ENCODE measurements at places on chromosomes 2 and 18.

- no peak for DNase-seq
These were observed 249.5 kb upstream of the TANK start for GRCh38 chr2:160910681-160911080.

DNA sequence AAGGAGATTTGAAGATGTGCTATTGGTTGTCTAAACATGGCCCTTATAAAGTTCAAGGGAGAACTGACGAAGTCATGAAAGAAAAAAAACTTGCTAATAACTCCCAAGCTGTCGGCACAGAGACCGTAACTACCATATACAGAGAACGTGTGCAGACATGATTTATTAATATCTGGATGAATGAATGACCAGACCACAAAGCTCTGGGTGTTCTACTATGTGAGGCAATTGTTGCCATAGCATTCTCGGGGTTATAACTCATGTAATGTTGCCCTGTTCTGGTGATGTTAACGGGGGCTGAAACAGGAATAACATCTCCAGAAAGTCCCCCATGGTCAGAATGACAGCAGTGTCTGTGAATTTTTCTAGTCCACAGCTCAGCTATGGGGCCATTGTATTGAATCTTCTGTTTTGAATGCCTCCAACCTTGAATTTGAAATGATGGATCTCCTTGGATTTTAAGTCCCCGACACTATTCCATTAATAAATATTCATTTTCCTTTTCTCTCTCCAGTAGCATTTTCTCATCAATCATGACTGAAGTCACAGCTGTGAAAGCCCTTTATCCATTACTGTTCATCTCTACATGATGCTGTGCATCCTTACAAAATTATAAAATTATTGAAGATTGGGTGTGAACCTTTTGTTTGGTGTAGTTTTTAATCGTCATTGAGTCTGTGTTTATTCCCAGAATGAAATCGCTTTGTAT is 483.4 kb upstream of the KLHL29 start:
- DNase-seq: no peak

- no peak for DNase-seq
These were observed 19.4 kb downstream of the TTC27 start for GRCh38 chr2:32647180-32647651.

DNA sequence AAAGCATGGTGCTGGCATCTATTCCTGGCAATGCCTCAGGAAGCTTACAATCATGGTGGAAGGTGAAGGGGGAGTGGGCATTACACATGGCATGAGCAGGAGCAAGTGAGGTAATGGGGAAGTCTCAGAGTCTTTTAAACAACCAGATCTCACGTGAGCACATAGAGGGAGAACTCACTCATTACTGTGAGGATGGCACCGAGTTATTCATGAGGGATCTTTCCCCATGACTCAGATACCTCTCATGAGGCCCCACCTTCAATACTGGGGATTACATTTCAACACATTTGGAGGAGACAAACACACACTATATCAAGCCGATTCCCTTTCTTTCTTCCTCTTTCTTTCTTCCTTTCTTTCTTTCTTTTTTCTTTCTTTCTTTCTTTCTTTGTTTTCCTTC is 47.9 kb upstream of the FANCL start:
- no peak for DNase-seq

DNA sequence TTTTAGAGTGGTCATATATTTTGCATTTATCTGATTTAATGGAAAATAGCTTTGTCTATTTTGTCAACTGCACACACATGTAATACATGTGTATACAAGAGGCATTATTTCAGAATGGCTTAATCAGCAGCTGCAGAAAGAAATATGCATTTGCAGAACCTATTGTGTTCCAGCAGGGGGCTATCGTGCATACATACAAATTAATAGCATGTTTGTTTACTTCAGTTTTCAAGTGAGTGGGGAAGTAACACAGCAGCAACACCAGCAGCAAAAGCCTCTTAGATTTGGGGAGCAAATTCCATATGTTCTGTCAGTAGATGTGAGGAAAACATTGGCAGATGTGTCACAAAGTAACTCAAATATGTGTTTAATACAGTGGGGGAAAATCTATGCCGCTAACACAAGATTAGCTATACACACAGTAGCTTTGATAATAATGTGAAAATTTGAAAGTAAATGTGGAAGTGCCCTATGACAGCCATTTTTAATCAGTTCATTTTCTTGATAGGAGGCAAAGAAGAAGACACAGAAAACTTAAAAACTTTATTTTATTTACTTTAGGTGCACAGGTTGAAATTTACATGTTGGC is 218.1 kb downstream of the WDR7 start:
- DNase-seq: peak; percentile 47

GRCh38 chr2:96556441-96557330 is 20.1 kb downstream of the ARID5A start:
- DNase-seq: no peak

DNA sequence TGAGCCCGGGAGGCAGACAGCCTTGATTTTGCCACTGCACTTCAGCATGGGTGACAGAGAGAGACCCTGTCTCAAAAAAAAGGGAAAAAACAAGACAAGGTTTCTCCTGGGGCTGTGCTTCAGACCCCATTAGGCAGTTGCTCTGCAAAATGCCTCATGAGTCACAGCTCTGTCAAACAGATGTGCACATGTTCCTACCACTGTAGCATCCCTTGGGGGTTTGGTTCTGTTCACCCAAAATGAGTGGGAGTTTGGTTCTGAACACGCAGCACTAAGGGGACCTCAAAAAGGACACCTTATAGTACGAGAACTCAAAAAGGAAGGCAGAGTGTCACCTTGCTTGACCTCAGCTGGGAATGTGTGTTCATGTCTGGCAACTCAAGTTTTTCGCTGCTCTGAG is 134.9 kb downstream of the RPIA start:
- DNase-seq: no peak

DNA sequence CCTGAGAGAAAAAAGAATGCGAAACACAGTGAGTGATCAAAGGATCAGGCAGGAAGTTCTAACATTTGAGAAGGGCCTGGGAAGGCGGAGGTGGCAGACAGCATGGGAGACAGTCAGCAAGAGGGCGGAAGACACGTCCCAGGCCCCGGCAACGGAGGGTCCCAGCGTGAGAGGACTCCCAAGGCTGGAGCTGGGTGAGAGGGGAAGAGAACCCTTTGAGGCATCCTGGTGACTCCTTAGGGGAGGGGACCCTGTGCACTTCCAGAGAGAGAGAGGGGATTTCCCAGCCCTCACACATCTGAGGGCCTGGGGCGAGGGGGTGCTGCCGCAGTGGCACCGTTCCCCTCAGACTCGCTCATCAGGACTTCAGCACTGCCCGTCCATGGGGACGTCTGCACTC is 133.4 kb downstream of the RTP5 start:
- no peak for DNase-seq

GRCh38 chr2:204574486-204574885 is 29.2 kb downstream of the PARD3B start:
- DNase-seq: no peak

DNA sequence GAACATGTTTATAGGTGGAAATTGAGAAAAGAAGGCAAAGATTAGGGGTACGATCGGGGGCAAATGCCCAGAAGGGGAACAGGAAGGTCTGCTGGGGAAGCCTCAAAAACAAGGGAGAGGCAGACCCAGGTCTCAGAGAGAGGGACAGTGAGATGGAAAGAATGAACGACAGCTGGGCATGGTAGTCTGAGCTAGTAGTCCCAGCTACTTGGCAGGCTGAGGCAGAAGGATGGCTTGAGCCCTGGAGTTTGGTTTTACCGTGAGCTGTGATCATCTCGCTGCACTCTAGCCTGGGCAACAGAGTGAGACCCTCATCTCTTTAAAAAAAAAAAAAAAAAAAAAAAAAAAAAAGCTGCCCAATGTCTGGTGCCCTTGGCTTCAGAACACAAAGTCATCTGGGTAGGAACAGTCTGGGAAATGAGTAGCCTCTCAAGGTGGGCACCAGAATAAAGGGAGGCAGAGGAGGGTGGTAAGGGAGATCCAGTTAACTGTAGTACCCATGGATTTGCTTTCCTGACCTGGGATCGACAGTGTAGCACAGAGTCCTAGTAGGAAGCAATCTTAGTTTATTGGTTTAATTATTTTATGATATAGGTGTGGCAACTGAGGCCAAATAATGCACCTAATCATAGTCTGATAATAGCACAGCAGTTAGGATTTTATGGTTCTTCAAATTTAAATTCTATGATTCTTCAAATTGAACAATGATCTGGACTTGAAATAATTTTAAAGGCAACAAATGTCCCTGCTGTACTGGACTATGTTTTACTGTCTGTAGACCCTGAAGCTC is 3.5 kb downstream of the RRM2 start:
- no peak for DNase-seq

GRCh38 chr2:157336137-157337010 is 10.8 kb upstream of the ERMN start:
- DNase-seq: no peak

GRCh38 chr2:166106431-166107015 is 21.3 kb downstream of the SCN1A start:
- peak; percentile 9 for DNase-seq
